ENCODE measurements at places on chromosomes 6 and 20.

DNA sequence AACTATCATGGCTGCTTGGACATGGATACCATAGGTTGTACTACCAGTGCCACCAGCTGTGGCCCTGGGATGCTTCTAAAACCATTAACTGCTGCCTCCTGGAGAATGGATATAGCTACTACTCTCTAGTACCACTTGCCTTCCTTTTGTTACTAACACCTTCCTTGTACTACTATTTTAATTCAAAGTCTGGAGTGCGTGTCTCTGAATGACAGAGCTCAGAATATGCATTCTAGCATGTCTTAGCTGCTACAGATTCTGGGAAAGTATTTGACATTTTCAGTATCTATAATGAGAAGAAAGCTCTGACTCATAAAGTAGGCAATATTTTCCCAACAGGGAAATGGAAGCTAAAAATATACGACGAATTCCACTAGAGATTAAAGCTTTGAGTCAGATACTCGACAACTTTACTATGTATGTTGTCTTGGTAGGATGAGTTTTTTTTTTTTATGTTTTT lies 112.3 kb downstream of the PFDN4 start:
- DNase-seq: no peak

DNA sequence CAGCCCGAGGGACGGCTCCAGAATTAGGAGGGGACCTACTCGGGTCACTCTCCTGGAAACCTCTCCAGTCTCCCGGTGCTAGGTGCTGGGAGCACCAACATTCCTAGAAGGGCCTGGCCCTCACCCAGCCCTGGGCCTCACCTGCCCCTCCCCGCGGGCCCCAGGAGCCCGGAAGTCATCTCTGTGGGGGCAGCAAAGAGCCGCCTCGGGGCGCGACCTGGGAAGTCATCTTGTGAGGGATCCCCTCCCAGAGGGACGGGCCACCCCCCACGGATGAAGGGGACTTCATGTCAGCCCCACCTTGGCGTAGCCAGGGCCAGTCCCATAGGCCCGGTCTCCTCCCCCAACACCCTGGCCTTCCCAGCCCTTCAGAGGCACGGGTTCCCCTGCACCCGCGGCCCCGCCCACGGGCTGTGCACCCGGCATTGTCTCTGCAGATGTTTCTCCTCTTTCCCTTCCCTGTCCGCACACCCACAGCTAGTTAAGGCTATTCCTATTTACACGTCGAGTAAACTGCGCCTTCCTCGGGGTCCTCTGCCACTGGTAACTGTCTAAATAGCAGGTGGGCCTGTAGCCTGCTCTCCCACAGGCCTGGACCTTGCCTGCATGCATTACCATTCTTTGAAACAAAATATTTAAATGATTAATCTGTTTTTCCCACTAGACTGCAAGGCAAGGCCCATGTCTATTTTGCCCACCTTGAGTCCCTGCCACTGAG lies 896 bp upstream of the RNASET2 start:
- no peak for DNase-seq

DNA sequence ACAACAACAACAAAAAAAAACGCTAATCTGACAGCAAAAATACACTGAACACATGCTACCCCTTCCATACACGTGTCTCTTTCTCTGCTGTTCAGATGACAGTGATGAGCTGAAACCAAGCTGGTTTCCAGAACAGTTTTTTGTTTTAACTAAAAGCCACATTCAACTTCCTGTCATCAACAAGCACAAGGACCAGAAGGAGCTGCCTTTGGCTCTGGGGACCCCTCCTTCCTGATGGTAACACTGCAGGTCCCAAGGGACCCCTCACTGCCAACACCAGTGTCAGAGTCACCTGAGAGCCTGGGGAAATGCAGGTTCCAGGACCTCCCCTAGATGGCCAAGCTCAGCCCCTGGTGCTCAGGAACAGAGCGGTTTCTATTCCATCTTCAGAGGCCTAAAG lies 6.0 kb downstream of the CST7 start:
- DNase-seq: no peak

GRCh38 chr20:8082025-8082424 lies 50.0 kb upstream of the PLCB1 start:
- DNase-seq: no peak

GRCh38 chr20:4027590-4028265 lies 12.4 kb upstream of the RNF24 start:
- no peak for DNase-seq

DNA sequence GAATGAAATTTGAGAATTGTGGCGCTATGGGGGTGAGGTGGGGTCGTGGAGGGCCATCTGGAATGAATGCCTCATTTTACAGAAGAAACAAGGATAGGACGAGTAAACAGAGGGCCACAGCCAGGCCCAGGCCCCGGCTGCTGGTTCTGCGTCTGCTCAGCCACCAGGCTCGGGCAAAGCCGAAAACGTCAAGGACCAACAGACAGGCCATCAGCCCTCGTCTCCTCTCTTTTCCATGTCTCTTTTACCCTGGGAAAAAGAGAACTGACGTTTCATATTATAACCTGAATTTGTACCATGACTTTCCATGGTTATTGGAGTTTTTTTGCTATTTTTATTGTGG lies 212.4 kb upstream of the ARID1B start:
- DNase-seq: no peak

DNA sequence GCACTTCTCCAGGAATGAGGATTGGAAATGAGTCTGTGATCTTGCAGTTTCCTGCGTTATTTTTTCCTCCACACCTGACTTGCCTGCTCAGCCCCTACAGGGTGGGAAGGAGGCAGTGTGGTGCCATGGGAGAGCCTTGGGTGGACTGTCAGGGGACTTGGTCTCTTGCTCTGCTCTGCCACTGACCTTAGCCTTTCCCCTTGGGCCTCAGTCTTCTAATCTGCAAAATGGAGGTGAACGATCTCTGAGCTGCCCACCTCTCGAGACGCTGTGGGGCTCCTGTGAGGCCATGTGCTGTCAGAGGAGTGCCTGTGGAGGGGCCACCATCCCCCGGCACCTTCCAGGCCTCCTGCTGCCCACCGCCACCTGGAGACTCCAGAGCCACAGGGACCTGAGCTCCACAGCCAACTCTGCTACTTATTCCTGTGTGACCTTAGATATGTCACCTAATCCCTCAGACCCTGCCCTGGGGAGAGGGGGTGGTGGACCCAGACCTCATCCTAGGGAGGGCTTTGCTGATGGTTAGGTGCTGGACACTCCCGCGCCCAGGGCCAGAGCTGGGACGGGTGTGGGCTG lies 45.8 kb upstream of the MLN start:
- DNase-seq: no peak

- no peak for DNase-seq
Observed at GRCh38 chr6:65191471-65191870, 515.6 kb downstream of the EYS start.

- no peak for DNase-seq
Observed at GRCh38 chr20:37095108-37095598, 644 bp downstream of the RBL1 start.

- no peak for DNase-seq
Observed at GRCh38 chr6:129567374-129567773, 142.6 kb downstream of the ARHGAP18 start.

DNA sequence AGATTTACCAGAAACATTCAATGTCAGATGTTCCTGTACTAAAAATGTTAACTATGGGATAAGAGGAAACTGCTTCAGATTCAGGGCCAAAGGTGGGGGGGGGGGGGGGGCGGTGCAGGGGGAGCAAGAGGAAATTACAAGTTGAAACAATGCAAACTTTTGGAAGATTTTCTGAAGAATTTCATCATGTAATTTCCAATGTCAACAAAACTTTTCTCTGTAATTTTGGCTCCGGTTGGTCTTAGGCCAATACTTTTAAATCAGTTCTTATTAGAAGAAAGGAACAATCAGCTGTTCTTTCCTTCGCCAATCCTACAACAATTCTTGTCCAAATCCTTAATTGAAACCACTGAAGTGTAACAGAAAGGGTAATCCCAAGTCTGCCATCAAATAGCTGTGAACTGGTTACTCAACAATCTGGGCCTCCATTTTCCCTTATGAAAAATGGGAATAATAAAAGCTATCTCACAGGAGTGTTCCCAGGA lies 13.1 kb downstream of the UQCC1 start:
- DNase-seq: no peak

GRCh38 chr6:139828751-139829519 lies 454.5 kb upstream of the CITED2 start:
- DNase-seq: no peak

DNA sequence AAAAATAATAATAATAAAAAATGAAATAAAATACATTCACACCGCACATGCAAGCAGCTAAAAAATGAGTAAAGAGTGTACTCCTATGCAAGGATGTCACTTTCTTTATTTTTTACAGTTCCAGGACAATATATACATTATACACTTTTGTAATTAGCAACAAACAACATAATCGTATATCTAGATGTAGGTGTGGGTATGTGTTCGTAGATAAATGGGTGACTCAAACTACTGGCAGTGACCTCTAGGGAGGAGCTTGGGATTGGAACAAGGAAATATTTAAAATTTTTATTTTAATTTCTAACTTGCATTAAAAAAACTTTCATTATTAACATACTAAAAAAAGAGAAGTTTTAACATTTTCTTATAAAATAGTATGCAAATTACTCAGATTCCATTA lies 86.1 kb upstream of the MYLIP start:
- no peak for DNase-seq
